RWPE2 (cell line): ENCODE measurements at places on chromosomes 7 and 10.

DNA sequence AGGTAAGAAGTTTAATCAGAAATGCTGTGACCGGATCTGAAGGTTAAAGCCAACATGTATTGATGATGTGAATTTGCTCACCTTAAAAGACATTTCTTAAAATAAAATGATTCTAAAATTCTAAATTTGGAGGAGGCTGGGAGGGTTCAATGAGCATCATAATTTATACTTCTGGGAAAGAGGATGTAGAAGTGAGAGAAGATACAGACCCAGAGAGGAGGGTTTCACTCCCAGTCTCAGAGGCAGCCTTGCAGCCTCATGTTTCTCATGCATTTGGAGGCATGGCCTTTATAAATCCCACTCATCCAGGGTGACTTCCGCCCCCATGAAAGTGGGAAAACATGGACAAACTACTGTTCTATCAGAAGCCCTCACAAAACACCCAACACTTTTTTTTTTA lies 305.6 kb upstream of the PITRM1 start:
- no peaks in the 10 kb centered on the region for H3K27me3 ChIP-seq
- H3K36me3 ChIP-seq, result no peaks in the 10 kb centered on the region
- H3K4me1 ChIP-seq, result peaks cover 17% of the 10 kb centered on the region
- H3K27ac ChIP-seq, result no peak overlapping the region
- H3K4me3 ChIP-seq, result no peak overlapping the region

- no peaks in the 10 kb centered on the region for H3K4me1 ChIP-seq
- no peak for DNase-seq
- no peaks in the 10 kb centered on the region for H3K27me3 ChIP-seq
- H3K4me3 ChIP-seq, result no peak overlapping the region
- H3K36me3 ChIP-seq, result peaks cover 74% of the 10 kb centered on the region
Observed at GRCh38 chr7:140458916-140459315, 20.4 kb downstream of the MKRN1 start.

DNA sequence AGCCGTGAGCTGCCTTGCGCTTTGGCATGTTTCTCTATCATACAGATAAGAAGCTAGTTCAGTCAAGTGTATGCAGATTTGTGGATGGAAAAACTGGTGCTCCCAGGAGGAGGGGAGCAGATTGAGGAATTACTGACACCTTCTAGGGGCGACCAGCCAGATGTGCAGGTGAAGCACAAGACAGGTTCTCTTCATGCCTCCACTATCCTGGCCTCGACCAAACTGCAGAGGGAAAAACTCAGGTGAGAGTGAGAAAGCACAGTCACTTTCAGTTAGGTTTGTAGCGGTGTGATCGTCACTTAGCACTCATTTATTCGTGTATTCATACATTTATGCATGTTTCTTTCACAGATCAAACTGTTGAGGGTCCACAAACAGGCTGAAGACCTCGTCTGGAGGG lies 600 bp upstream of the DBNL start:
- no peaks in the 10 kb centered on the region for H3K27me3 ChIP-seq
- H3K36me3 ChIP-seq, result peaks cover 23% of the 10 kb centered on the region
- H3K27ac ChIP-seq, result peak overlapping the region; percentile 66
- DNase-seq, result no peak

GRCh38 chr7:1397491-1398327 lies 61.6 kb downstream of the MICALL2 start:
- H3K36me3 ChIP-seq, result no peaks in the 10 kb centered on the region
- DNase-seq, result no peak
- peaks cover 35% of the 10 kb centered on the region for H3K27me3 ChIP-seq
- H3K4me1 ChIP-seq, result no peaks in the 10 kb centered on the region
- H3K4me3 ChIP-seq, result no peak overlapping the region
- H3K27ac ChIP-seq, result no peak overlapping the region

GRCh38 chr7:785416-785815 lies 46.9 kb upstream of the SUN1 start:
- H3K27me3 ChIP-seq, result no peaks in the 10 kb centered on the region
- peaks cover 43% of the 10 kb centered on the region for H3K36me3 ChIP-seq
- no peak overlapping the region for H3K4me3 ChIP-seq
- no peak overlapping the region for H3K27ac ChIP-seq
- DNase-seq, result no peak
